Posterior vena cava (tissue), 2 donors: ENCODE measurements at places on chromosomes 16 and 17. TPM values are rescaled to one million over a fixed set of nuclear protein-coding genes. Genes with fewer than 3 reads are reported as not detected.

The KRT39 gene
- not detected for total RNA-seq

The TCAP gene
- 0.81 TPM for total RNA-seq

The CBFB gene
- 42.0 TPM for total RNA-seq

The KRT12 gene
- not detected for total RNA-seq
